Cardiac fibroblast (primary cell): ENCODE measurements at places on chromosomes 1 and 21.

DNA sequence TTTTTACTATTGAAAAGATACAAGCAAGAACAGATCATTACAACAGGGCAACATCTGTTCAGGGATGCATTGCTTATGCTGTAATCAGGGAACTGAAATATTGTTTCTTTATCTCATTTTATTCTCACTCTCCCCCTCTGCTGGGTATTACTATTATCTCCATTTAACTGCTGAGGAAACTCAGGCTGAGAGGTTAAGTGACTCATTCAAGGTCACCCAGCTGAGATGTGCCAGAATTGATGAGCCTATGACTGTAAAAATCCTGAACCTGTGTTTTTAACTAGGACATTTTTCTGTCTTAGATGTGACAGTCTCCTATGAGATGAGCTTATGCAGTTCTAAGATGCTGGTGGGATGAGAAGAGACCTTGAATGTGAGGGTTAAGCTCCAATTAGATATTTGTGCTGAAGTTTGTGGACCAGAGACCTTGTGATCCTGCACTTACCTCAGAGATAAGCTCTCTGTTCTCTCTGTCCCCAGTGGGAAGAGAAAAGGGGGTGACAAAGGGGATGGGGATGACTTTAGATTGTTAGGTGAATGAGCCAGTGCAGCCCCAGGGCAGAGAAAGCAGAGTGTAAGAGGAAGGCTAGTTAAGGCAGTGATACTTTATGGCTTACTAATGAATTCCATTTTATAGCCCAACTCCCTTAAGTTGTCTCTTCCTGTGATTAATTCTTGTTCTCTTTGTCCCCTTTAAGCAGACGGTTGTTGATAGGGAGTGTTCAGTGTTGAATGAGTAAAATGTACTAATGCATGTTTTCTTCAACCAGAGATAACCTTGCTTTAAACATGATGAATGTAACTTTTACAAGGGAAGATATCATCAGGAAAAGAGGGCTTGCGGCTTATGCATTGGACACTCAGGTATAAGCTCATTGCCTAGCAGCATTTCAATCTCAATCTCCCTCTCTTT lies 111.4 kb downstream of the HLX start:
- peak; percentile 81 for DNase-seq

GRCh38 chr1:19123837-19124236 lies 86.2 kb downstream of the UBR4 start:
- DNase-seq, result no peak

DNA sequence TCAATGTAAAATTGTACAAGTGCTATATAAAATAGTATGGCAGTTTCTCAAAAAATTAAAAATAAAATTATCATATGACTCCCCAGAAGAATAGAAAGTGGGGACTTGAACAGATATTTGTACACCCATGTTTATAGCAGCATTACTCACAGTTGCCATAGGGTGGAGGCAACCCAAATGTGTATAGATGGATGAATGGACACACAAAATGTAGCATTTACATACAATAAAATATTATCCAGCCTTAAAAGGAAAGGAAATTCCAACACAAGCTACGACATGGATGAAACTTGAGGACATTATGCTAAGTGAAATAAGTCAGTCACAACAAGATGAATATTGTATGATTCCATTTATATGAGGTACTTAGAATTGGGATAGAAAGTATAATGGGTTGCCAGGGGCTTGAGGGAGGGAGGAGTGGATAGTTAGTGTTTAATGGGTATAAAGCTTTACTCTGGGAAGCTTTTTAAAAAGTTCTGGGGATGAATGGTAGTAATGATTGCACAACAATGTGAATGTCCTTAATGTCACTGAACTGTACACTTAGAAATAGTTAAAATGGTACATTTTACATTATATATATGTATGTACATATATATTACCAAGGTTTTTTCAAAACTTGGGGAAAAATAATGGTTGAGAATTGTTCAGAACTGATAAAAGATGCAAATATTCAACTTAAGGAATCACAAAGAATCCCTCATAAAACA lies 53.0 kb upstream of the ADORA3 start:
- no peak for DNase-seq

DNA sequence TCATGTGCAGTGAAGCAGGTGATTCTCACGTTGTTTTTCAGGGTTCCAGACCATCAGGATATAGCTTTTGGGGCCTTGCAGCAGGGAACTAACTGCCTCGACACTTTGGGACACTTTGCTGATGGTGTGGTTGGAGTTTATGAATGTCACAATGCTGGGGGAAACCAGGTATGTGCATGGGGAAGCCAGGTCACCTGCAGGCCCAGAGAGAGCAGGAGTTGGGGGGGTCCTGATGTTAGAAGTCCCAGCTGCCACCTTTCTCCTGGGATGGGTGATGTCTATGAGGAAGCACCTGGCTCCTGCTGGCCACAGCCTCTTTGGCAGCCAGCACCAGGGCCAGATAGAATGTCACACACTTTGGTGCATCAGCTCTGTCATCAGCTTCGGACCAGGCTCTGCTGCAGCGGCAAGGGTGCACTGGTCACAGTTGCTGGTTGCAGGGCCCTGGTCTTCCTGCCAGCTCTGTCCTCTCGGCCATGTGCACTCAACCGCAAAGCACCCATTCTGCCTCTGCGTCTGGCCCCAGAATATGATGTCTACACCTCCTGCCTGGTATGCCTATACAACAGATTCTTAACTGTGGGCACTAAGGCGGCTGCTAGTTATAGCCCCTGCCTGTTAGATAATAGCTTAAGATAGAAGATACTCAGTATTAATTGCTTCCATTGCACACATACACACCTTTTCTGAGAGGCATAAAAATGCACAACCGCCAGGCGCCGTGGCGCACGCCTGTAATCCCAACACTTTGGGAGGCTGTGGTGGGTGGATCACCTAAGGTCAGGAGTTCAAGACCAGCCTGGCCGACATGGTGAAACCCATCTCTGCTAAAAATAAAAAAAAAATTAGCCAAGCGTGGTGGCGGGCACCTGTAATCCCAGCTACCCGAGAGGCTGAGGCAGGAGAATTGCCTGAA lies 160.7 kb downstream of the PGBD5 start:
- no peak for DNase-seq

- DNase-seq, result no peak
Observed at GRCh38 chr1:160398823-160399222, 1.5 kb upstream of the VANGL2 start.

DNA sequence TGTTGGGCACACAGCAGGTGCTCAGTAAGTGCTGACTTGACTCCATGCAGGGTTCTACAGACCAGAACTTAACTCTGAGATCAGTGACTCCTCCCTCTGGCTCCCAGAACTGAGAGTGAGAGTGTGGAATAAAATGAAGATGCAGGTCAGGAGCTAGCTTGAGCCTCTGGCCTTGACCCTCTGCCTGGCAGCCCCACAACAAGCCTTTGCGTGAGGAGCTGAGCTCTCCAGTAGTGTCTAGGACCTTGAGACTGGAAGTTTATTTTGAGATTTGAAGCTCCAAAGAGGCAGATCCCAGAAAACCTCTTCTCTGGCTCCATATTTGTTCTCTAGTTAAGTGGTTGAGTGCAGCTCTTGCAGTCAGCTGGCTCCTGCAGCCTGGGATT lies 3.4 kb upstream of the WNT2B start:
- no peak for DNase-seq

DNA sequence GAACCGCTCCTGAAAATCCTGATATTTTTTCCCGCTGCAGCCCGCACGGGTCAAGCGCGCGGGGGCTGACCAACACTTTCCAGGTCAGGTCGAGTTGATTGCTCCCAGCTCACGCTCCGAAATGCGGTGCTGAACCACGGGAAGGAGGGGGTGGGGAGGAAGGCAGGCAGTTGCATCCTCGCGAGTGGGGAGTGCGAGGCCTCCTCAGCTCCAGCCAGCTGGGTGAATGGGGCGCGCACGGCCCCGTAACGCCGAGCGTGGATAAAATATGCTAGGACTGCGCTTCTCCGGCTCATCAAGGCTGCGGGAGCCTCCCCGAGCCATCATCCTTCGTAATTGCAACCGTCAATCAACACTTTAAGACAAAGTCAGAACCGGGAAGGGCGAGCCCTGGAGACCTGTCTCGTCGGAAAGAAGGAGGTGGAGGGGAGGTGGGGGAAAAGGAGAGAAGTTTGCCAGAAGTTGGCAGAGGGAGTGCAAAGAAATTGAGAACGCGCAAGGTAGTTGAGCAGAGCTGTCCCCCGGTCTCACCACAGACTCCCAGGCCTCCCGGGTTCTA lies 8.0 kb downstream of the NR5A2 start:
- no peak for DNase-seq

- no peak for DNase-seq
Observed at GRCh38 chr1:198244772-198245171, 88.0 kb downstream of the NEK7 start.

GRCh38 chr1:40232444-40232843 lies 15.3 kb upstream of the TMCO2 start:
- no peak for DNase-seq

DNA sequence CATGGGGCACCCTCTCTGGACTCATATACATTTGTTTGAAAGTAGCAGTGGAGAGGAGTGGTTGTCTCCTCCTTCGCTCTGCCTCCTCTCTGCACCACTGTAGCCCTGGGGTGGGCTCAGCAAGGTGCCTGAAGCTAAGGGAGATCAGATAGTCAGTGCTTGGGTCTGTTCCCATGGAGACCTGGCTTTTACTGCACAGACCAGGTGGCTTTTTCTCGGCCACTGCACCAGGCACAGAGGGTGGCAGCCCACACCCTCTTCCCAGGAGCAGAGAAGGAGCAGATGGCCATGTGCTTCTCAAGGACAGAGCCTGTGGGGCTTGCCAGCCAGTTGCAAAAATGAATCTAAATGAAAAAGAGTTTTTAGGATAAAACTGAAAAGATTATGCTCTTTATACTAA lies 123.4 kb upstream of the KCNK1 start:
- no peak for DNase-seq

- DNase-seq, result no peak
Observed at GRCh38 chr1:180524915-180525714, 22.7 kb upstream of the ACBD6 start.

DNA sequence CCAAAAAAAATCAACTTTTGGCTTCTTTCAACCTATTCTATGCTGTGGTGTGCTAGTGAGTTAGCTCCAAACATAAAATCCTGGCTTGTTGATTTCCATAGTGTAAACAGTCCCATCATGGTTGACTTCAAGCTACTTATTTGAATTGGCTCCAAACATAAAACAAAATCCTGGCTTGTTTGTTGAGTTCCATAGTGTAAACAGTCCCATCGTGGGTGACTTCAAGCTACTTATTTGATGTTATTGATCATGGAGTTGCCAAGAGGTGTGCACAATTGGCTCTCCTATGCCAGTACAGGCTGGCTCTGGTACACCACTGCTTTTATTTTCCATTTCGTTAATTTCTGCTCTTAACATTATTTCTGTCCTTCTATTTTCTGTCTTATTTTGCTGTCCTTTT lies 1.8 kb upstream of the COA6 start:
- no peak for DNase-seq

GRCh38 chr1:33265780-33266605 lies 9.7 kb downstream of the ZNF362 start:
- no peak for DNase-seq

DNA sequence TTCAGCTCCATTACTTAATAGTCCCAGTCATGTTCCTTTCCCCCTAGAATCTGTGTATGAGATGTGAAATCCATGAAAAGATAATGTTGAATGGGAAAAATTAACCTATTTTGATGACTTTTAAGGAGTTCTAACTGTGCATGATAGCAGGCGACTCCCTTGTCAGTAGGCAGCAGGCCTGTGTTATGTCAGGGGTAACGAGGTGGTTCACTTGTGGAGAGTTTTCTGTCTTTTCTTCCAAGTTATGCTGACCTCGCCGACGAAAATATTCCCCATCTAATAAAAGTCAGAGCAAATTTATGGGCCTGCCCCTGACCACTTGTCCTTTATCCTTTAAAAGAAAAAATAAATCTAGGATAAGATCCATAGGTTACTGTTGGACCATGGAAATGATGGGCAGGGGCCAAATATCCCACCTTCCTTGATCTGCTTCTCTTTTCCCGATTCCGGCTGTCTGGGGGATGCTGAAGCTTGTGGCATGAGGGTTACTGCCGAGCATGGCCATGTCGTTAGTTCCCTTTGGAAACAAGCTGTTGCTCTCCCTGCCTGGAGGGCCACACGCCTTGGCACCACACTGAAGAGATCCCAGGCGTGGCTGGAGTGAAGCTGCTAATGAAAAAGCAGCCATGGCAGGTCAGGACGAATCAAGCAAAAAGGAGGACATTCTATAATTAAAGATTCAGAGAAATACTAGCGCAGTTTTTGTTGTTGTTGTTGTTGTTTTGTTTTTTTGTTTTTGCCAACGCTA lies 93.8 kb downstream of the ROR1 start:
- DNase-seq, result no peak

DNA sequence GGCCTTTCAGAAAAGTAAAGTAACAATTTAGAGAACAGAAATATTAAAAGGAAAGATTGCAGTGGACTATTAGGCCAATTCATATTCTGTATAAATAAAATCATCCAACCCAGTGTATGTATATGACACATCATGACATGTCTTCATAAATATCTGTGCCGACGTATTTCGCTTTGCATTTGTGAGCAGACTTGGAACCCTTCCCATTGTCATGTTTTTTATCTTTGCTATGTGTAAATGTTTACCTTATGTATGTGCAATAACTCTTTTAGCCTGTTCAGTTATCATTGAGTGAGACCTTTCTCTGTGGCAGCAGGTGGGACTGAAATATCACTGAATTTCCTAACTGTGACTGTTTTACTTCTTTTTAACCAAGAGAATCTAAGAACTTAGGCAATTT lies 58.0 kb upstream of the FAM3B start:
- peak; percentile 46 for DNase-seq

GRCh38 chr1:211951856-211952255 lies 83.5 kb downstream of the INTS7 start:
- peak; percentile 78 for DNase-seq

GRCh38 chr1:205998457-205999241 lies 4.5 kb downstream of the RAB7B start:
- DNase-seq, result no peak

DNA sequence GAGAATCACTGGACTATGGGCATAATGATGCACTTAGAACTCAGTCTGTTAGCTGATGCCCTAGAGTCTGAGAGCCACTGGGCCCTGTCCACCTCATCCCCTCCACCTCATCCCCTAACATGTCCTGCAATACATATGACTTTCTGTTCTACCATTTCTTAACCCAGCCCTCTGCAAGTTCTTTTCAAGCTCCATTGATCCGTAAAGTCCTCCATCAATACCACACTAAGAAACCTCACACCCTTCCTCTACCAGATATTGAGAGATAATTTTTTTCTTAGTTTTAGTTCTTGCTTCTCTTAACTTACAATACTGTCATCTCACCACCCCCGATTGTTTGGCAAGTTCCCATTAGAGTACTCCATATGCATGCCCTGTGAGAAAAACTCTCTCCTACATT lies 22.1 kb downstream of the FCRL4 start:
- DNase-seq, result no peak
